Activated CD4-positive, alpha-beta T cell treated with anti-CD3 and anti-CD28 coated beads, Interleukin-2, amount 50 U/mL, for 48 hours (primary cell): ENCODE measurements at places on chromosomes 16 and 17.
A peak's percentile ranks its signal among the peaks of the same experiment; 100 is the strongest.

GRCh38 chr17:57499648-57500049 lies 243.3 kb downstream of the MSI2 start:
- DNase-seq = no peak

DNA sequence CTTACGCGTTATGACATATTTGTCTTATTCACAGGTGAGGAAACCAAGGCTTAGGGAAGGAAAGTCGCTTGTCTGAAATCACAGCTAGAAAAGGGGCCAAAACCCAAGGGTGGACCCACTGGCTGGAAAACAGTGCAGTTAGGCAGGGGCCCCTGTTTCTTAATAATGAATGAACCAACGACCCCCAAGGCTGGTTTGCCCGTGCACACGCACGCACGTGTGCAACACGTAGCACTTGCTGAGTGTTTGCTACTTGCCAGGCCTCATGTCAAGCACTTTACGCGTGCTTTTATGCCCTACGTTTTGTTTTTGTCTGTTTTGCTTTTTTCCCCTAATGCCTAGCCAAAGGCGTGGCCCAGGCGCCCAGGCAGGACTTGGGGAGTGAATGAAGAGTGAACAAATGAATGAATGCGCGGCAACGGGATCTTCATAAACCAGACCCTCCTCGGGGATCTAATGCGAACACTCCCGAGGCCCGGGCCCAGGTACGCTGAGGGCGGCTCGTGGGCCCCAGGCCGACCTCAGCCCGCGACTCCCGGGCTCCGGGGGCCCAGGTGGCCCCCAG lies 571 bp upstream of the USP10 start:
- DNase-seq = peak; percentile 43

- DNase-seq = peak; percentile 74
Measured at GRCh38 chr17:42980766-42981397, 517 bp downstream of the RUNDC1 start.

GRCh38 chr16:78395035-78395434 lies 295.6 kb downstream of the WWOX start:
- no peak for DNase-seq

GRCh38 chr17:40314584-40314956 lies 5.6 kb downstream of the RARA start:
- DNase-seq = peak; percentile 88

- DNase-seq = no peak
Measured at GRCh38 chr17:12122075-12122474, 101.4 kb downstream of the MAP2K4 start.

GRCh38 chr16:27642756-27643155 lies 92.8 kb downstream of the KATNIP start:
- no peak for DNase-seq

GRCh38 chr17:48294020-48294805 lies 135.8 kb downstream of the SKAP1 start:
- no peak for DNase-seq

- DNase-seq = no peak
Measured at GRCh38 chr16:2825906-2826305, 4.2 kb upstream of the ZG16B start.

- DNase-seq = no peak
Measured at GRCh38 chr16:9508328-9508936, 417.0 kb downstream of the HAPSTR1 start.

DNA sequence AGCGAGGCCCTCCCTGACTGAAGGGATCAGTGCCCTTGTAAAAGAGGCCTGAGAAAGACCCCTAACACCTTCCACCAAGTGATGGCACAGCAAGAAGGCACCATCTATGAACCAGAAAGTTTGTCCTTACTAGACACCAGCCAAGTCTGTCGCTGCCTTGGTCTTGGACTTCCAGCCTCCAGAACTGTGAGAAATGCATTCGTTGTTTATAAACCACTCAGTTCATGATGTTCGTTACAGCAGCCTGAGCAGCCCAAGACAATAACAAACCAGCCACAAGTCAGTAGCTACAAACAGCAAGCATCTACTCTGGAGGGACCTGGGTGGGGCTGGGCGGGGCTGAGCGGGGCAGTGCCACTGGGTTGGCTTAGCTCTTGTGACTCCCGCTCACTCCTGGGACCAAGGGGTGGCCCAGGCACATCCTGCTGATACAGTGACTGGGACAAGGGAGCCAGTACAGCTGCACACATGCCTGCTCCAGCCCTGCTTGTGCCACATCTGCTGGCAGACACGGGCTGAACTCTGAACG lies 234.9 kb downstream of the IRF8 start:
- DNase-seq = no peak

DNA sequence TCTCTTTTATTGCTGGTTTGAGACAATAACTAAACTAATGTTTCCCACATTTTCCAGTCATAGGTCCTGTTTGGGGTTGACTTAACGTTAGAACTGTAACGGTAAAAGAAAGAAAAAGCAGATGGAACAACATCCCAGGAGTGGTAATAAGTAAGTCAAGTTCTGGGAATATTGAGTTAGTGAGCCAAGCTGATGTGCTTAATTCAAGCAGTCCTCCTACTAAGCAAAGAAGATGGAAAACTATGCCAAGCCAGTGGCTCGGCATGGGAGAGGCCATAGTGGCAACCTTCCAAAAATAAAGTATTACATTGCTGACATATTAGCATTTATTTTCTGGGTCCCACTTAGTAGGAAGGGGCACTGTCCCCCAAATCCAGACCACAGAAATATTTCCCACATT lies 161.7 kb upstream of the CDH5 start:
- DNase-seq = no peak

DNA sequence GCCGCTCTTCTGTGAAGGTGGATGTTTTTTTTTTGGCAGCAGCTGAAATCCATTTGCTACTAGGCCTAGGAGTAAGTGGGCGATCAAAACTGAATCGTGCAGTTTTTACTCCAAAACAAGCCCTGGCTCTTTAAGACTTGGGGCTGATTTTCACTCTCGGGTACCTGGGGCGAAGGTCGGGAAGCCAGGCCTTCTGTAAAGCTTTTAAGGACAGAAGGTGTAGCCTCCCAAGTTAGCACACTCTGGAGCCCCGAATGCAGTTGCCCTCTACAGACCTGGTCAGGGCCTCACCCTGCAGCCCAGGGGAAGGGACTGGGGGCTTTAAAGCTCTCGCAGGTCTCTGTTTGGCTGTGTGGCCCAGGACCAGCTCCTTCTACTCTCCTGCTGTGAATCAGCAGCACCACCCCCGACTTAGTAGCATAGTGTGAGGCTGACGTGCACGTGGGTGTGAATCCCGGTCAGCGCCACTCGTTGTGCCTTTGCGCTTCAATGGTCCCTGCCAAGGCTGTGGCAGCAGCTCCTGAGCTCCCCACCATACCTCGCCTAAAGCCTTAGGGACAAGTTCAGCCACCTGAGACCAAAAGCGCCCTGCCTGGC lies 49.9 kb downstream of the TMEM235 start:
- no peak for DNase-seq

- no peak for DNase-seq
Measured at GRCh38 chr17:5431949-5432556, 6.9 kb downstream of the C1QBP start.

DNA sequence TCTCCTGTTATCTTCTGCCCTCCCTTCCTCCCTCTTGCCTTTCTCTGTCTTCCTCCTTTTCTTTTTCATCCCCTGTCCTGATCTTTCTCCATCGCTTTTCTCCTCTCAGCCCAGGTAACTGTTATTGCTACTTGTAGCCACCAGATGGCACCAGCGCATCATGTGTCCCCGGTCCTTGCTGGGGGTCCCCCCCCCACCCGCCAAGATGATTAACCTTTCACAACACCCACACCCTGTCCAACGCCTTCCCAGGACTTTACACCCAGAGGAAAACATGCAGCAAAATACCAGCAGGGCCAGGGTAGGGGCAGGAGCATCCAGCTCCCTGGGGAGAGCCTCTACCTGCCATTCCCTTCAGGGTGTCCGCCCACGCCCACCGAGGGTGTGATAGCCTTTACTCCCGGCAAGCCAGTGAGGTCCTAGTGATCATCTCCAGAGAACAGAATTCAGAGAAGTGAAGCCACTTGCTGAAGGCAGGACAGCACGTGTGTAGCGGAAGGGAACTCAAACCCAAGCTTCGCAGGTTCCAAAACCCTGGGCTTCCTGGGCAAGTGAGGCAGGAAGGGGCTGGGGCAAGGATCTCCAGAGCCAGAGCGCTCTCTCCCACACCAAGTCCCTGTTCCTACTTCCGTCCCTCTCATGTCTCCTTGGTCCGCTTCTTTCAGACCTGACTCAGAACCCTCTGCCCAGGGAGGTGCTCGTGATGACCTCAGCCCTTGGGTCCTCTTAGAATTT lies 13.4 kb upstream of the TAC4 start:
- peak; percentile 60 for DNase-seq

DNA sequence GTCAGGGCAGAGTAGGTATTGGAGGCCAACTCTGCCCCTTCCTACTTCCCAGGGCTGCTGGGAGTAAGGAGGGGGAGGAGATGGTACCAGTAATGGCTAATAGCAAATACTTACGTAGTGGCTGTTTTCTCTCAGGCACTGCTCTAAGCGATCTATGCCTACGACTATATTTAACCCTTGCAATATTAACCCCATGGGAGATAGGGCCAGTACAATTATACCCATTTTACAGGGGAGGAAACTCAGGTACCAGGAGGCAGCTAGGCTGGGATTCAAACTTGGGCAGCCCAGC lies 50.6 kb downstream of the RMI2 start:
- no peak for DNase-seq

GRCh38 chr17:81519284-81520020 lies 6.9 kb upstream of the ACTG1 start:
- peak; percentile 67 for DNase-seq

- no peak for DNase-seq
Measured at GRCh38 chr17:16923904-16924695, 47.8 kb downstream of the TNFRSF13B start.

DNA sequence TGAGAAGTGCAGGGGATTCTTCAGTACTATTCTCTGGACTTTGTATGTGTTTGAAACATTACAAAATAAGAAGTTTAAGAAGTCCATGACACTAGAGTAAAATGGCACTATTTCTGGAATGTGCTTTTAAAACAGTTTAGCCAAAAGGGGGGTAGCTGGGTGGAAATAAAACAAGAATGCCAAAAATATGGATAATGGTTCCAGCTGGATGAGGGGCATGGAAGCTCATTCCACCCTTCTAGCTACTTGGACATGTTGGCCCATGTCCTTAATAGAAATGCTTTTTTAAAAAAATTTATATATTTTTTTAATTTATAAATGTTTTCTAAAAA lies 13.1 kb downstream of the ZC3H7A start:
- no peak for DNase-seq

- no peak for DNase-seq
Measured at GRCh38 chr17:4815043-4815675, 8.2 kb downstream of the PLD2 start.

DNA sequence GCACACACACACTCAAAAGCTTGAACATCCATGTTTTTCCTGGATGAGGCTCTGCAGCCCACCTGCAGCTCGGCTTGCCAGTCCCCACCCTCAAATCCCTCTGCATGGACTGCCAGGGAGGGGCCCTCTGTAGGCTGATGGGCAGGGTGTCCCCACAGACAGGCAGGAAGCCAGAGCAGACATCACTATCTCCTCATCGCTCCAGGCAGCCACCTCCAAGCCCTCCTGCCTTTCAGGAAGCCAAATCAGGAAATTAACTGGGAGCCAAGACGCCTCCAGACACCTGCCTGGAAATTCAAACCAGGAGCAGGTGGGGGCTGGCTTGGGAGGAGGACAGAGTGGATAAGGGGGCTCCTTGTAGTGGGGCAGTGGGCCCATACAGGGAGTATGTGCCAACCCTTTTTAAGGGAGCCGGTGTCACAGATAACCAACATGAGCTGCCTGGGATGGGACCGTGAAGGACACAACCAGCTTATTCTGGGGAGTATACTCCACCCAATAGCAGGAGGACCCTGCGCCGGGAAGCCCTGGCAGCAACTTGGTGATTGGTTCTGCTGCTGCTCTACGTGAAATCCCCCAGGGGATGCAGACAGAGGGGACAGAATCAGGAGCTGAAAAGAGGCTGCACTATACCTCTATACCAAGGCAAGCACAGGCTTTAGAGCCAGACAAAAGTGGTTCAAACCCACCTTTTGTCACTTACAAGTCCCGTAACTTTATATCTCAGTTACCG lies 139.1 kb downstream of the CCT6B start:
- no peak for DNase-seq

GRCh38 chr17:77320485-77321256 lies 179.9 kb downstream of the SEC14L1 start:
- no peak for DNase-seq

DNA sequence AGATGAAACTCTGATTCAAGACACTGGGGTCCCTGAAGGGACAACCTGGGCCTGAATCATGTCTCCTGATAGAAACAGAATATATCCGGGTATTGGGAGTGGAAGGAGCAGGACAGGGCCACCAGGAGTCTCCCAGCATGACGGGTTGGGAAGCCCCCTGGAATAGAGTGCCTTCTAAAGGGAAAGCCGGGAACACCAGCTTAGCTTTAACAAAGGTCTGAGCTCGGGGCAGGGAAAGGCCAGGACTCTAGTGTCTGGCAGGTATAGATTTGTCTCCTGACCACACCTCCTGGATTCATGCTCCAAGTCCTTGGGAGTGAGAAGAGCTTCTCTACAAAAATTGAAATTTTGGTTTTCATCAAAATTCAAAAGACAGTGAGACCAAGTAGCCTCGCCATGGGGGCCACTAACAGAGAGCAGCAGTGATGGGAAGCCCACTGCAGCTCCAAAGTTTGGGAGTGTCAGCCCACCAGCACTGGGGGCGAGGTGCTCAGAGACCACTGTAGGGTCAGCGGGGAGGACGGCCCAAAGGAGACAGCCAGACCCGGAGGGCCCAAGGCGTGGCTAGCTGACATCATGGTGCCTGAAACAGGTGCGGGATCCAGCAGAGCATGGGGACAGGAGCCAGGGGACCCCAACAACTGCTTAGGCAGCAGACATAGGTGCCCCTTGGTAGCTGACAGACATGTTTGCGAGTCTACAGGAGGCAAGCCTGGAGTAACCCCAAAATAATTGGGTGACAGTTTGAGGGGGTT lies 81.0 kb downstream of the C16orf78 start:
- no peak for DNase-seq

DNA sequence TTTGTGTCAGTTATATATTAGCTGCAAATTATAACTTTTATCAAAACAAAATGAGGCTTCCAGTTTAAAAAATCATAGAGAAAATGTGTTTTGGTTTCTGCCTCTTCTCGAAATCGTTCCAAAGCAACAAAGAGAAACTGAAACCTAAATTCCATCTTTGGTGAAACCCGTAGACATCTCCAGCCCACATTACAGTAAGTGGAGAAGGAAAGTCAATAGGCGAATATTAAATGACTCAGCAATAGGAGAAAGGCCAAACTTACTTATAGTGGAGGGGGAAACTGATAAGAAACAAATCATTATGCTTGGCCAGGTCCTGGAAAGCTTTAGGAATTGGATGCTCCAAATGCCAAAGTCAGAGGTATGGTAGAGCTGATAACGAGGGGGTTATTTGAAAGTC lies 103.0 kb upstream of the SHISA6 start:
- DNase-seq = no peak
